Calu3 (cell line): ENCODE measurements at places on chromosomes 5 and 9. TPM values are rescaled to one million over a fixed set of nuclear protein-coding genes. Genes with fewer than 3 reads are reported as not detected.

CCDC152 gene
- total RNA-seq, result 15.7 and 16.3 TPM in 2 replicates

CMYA5 gene
- 1.8 and 3.3 TPM in 2 replicates for total RNA-seq

CCDC183 gene
- 0.38 TPM in 1 of 2 replicates, not detected in the other for total RNA-seq

EXOSC2 gene
- total RNA-seq, result 42.9 and 43.0 TPM in 2 replicates

C5orf58 gene
- not detected in 2 replicates for total RNA-seq

HACD4 gene
- total RNA-seq, result 0.07 and 0.10 TPM in 2 replicates

SLCO6A1 gene
- not detected in 2 replicates for total RNA-seq

SPATA31E1 gene
- total RNA-seq, result not detected in 2 replicates

PPP1R2B gene
- not detected in 2 replicates for total RNA-seq

ARSK gene
- 6.6 and 7.1 TPM in 2 replicates for total RNA-seq

TMC1 gene
- not detected in 2 replicates for total RNA-seq

PARP8 gene
- total RNA-seq, result 42.7 and 44.1 TPM in 2 replicates

DNA sequence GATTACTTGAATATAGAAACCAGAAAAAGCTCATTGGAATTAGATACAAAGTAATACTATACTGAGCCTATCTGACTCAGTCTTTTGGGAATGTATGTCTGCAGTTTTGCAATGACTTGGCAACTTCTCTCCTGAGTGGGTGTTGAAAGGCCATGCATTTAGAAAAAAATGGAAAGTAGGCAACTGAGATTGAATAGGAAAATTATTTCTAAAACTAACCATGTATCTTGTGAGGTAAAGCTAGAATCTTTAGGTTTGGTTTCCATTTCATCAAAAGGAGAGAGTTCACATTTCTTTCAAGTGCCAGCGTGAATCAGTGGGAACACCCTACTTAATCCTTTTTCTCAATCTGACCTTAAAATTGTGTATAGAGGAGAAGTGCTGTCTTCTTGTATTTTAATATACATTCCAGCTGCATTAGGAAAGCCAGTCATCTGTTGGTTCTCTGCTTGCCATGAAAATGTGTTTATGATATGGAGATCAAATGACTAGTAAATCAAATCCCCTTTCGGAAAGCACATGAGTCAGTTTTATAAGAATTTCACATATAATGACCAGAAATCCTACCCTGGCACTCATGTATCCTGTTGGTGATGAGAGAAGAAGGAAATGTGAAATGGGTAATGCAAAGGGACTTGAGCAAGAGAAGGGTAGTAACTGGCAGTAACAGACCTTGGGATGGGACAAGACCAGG lies 30.4 kb downstream of the NFX1 start:
- H3K4me1 ChIP-seq, result peaks cover 11% of the 10 kb centered on the region
- H3K27ac ChIP-seq, result peak overlapping the region; percentile 69
- DNase-seq, result no peak
- H3K36me3 ChIP-seq, result peaks cover 79% of the 10 kb centered on the region
- H3K4me3 ChIP-seq, result peak overlapping the region; percentile 26

- no peak overlapping the region for H3K4me3 ChIP-seq
- H3K36me3 ChIP-seq, result peaks cover 21% of the 10 kb centered on the region
- H3K27me3 ChIP-seq, result no peaks in the 10 kb centered on the region
- no peak overlapping the region for H3K27ac ChIP-seq
- peaks cover 26% of the 10 kb centered on the region for H3K4me1 ChIP-seq
Measured at GRCh38 chr5:62333250-62333794, 27.3 kb downstream of the KIF2A start.

DNA sequence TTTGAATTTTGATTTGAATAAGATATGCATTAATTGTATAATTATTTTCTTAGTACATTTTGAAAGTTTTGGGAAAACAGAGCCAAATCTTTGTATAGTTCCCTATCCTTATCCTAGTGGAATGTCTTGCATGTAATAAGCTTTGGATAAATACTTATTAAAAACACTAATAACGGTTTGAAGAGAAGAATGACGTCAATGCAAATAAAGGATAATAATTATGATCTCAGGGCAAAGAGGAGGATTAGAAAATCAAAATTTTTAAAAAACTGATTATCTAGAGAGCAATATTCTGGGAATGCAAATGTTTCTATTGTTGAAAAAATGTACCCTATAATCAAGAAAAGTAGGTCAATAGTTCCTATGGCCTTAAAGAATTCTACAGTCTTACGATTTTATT lies 22.1 kb downstream of the TYRP1 start:
- no peak for DNase-seq
- H3K27ac ChIP-seq, result no peak overlapping the region
- H3K27me3 ChIP-seq, result no peaks in the 10 kb centered on the region
- no peaks in the 10 kb centered on the region for H3K36me3 ChIP-seq
- peaks cover 9% of the 10 kb centered on the region for H3K4me1 ChIP-seq
- H3K4me3 ChIP-seq, result no peak overlapping the region

- H3K27me3 ChIP-seq, result no peaks in the 10 kb centered on the region
- H3K4me3 ChIP-seq, result no peak overlapping the region
- H3K27ac ChIP-seq, result no peak overlapping the region
- no peak for DNase-seq
- H3K36me3 ChIP-seq, result peaks cover 4% of the 10 kb centered on the region
Measured at GRCh38 chr5:39173069-39173468, 46.3 kb downstream of the FYB1 start.

DNA sequence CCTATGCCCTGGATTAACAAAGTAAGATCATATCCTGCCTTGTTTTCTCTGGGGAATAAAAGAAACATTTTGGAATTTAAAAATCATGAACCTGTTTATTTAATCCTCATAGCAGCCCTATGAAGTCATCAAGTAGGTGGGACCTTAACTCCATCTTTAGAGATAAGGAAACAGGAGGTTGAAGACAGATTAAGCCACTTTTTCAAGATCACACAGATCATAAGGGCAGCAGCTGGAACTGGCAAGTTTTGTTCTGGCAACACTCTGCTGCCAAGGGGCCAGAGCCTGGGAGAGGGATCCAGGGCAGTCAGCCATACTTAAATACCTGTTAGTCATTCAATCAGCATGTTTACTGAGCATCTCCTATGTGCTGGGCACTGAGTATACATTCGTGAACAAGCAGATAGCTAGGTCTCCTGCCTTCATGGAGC lies 63.7 kb downstream of the SLC1A1 start:
- peaks cover 32% of the 10 kb centered on the region for H3K36me3 ChIP-seq
- H3K27ac ChIP-seq, result no peak overlapping the region
- no peak overlapping the region for H3K4me3 ChIP-seq

GRCh38 chr5:117888688-117889087 lies 1099.7 kb downstream of the DTWD2 start:
- no peaks in the 10 kb centered on the region for H3K36me3 ChIP-seq
- H3K4me3 ChIP-seq, result no peak overlapping the region
- DNase-seq, result no peak
- no peak overlapping the region for H3K27ac ChIP-seq
- no peaks in the 10 kb centered on the region for H3K27me3 ChIP-seq

DNA sequence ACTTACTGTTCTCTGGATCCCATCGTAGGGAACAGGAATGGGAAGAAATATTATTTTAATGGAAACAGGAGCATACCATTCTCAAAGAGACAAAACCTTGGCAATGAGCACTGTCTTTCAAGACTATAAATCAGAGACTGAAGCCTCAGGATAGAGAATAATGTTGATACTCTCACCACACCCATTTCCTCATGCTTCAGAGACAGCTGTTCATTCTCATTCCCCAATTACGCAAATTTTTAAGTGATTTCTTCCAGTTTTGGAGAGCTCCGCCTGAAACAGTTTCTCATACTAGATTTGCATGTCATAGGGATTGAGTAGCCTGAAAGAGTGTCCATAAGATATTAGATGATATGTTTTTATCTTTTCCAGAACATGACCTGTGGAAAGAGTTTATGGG lies 290.5 kb upstream of the RASA1 start:
- peak overlapping the region; percentile 56 for H3K27ac ChIP-seq
- no peaks in the 10 kb centered on the region for H3K27me3 ChIP-seq
- H3K4me3 ChIP-seq, result no peak overlapping the region
- DNase-seq, result no peak
- peaks cover 62% of the 10 kb centered on the region for H3K4me1 ChIP-seq

DNA sequence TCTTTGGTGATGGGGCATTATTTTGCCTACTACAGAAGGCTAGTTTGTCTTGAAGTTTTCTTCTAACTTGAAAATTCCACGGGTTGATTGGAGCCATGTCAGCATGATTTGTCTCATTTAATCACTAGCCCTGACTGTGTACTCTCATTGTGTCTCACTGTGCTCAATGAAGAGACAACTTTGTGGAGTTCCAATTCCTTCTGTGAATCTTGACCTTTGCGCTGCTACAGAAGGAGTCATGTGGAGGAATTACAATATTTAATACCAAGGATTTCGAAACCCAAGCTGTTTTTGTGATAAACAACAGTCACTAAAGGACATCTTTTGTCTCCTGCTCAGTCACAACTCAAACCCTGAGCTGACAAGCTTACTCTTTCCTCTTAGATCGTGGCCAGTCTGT lies 98.6 kb upstream of the ACTBL2 start:
- H3K36me3 ChIP-seq, result no peaks in the 10 kb centered on the region
- H3K4me1 ChIP-seq, result no peaks in the 10 kb centered on the region
- DNase-seq, result no peak
- H3K4me3 ChIP-seq, result no peak overlapping the region

- H3K27ac ChIP-seq, result no peak overlapping the region
- peaks cover 89% of the 10 kb centered on the region for H3K27me3 ChIP-seq
- DNase-seq, result no peak
- peaks cover 4% of the 10 kb centered on the region for H3K36me3 ChIP-seq
- no peak overlapping the region for H3K4me3 ChIP-seq
Measured at GRCh38 chr9:124042201-124042721, 30.7 kb downstream of the LHX2 start.

DNA sequence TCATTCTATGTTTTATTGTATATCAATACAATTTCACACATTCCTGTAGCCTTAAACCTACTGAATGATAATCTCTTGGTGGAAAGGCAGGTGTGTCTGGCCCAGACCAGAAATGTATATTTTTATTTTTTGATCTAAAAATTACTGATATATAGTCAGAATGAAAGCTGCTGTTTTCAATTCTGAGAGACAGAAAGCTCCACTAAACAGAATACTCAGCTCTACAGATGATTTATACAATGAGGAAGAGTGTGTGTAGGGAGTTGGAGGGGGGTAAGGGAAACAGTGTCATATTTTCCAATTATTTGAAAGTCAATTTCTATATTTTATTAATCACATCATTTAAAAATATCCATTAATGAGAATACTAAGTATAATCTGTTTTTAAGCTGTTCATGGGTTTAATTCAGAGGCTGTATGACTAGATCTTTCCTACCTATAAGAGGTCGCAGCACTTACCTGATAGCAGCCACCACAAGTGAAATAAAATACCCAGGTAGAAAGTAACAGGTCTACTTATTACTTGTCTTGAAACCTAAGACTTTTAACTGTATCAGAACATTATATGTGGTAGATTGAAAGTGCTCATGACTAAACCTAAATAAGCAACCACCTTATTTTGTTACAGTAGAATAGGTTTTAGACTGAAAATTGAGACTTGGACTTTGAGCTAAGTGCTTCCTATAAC lies 183.4 kb downstream of the TMC1 start:
- DNase-seq, result no peak
- H3K4me1 ChIP-seq, result no peaks in the 10 kb centered on the region
- H3K36me3 ChIP-seq, result no peaks in the 10 kb centered on the region

GRCh38 chr9:85182383-85182782 lies 512.9 kb downstream of the NTRK2 start:
- no peak for DNase-seq
- no peaks in the 10 kb centered on the region for H3K4me1 ChIP-seq
- H3K4me3 ChIP-seq, result no peak overlapping the region
- no peak overlapping the region for H3K27ac ChIP-seq

DNA sequence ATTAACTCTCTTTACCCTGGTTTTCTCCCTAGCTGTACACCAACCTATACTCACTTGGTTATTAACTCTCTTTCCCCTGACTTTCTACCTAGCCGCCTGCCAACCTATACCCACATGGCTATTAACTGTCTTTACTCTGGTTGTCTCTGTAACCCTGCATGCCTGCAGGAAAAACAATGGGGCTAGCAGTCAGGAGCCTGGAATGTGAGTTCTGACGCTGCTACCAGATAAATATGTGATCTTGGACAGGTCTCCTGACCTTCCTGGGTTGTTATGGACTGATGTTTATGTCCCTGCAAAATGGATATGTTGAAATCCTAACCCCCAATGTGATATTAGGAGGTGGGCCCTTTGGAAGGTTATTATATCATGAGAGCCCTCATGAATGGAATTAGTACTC lies 119.2 kb downstream of the SMARCA2 start:
- H3K4me1 ChIP-seq, result no peaks in the 10 kb centered on the region
- peaks cover 4% of the 10 kb centered on the region for H3K36me3 ChIP-seq
- no peak overlapping the region for H3K27ac ChIP-seq

GRCh38 chr9:8679371-8679822 lies 879.8 kb upstream of the DMAC1 start:
- DNase-seq, result no peak
- H3K27me3 ChIP-seq, result no peaks in the 10 kb centered on the region
- H3K4me1 ChIP-seq, result no peaks in the 10 kb centered on the region
- no peak overlapping the region for H3K4me3 ChIP-seq
- H3K27ac ChIP-seq, result no peak overlapping the region

GRCh38 chr5:178553517-178553916 lies 36.7 kb downstream of the COL23A1 start:
- H3K4me3 ChIP-seq, result no peak overlapping the region
- no peaks in the 10 kb centered on the region for H3K4me1 ChIP-seq
- no peaks in the 10 kb centered on the region for H3K36me3 ChIP-seq
- H3K27me3 ChIP-seq, result no peaks in the 10 kb centered on the region

DNA sequence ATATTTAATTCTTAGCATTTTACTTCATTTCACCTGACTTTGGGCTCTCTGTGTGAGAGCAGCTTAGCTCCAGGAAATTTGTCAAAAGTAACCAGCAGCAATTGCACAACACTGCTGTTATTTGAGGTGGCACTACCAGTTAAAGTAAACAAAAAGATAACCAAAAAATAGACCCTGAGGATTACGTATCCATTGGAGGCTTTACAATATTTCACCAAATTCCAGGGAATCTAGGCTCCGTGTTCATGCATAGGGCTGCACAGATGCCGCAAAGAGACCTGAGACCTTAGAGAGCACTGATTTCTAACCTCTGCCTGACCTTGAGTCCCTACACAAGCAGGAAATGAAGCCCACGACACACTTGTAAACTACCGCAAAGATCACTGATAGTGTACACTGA lies 1392.7 kb upstream of the CDH6 start:
- H3K27ac ChIP-seq, result no peak overlapping the region
- no peaks in the 10 kb centered on the region for H3K27me3 ChIP-seq
- DNase-seq, result no peak
- H3K4me1 ChIP-seq, result no peaks in the 10 kb centered on the region
- no peak overlapping the region for H3K4me3 ChIP-seq

GRCh38 chr9:15512889-15513288 lies 2.1 kb upstream of the PSIP1 start:
- DNase-seq, result no peak
- H3K27me3 ChIP-seq, result no peaks in the 10 kb centered on the region
- H3K27ac ChIP-seq, result no peak overlapping the region
- H3K4me1 ChIP-seq, result peaks cover 15% of the 10 kb centered on the region
- H3K4me3 ChIP-seq, result no peak overlapping the region

GRCh38 chr5:140869555-140869886 lies 764 bp downstream of the PCDHA11 start:
- DNase-seq, result no peak
- H3K27ac ChIP-seq, result no peak overlapping the region
- no peaks in the 10 kb centered on the region for H3K4me1 ChIP-seq
- no peaks in the 10 kb centered on the region for H3K36me3 ChIP-seq
